Uterus (tissue), 4 donors: ENCODE measurements at places on chromosomes 3 and 15. TPM values are rescaled to one million over a fixed set of nuclear protein-coding genes. Genes with fewer than 3 reads are reported as not detected.

The EAF1 gene
- 17.9 TPM for total RNA-seq

The RNF111 gene
- 43.9 TPM for total RNA-seq

The GASK1A gene
- total RNA-seq, result 26.3 TPM

The ANKRD34C gene
- not detected for total RNA-seq

The NECTIN3 gene
- total RNA-seq, result 21.8 TPM

The RYK gene
- 54.3 TPM for total RNA-seq
